ENCODE measurements at places on chromosomes 2 and 18. TPM values are rescaled to one million over a fixed set of nuclear protein-coding genes. Genes with fewer than 3 reads are reported as not detected.
A peak's percentile ranks its signal among the peaks of the same experiment; 100 is the strongest.

Gene DYSF
- total RNA-seq: 12.0 TPM

DNA sequence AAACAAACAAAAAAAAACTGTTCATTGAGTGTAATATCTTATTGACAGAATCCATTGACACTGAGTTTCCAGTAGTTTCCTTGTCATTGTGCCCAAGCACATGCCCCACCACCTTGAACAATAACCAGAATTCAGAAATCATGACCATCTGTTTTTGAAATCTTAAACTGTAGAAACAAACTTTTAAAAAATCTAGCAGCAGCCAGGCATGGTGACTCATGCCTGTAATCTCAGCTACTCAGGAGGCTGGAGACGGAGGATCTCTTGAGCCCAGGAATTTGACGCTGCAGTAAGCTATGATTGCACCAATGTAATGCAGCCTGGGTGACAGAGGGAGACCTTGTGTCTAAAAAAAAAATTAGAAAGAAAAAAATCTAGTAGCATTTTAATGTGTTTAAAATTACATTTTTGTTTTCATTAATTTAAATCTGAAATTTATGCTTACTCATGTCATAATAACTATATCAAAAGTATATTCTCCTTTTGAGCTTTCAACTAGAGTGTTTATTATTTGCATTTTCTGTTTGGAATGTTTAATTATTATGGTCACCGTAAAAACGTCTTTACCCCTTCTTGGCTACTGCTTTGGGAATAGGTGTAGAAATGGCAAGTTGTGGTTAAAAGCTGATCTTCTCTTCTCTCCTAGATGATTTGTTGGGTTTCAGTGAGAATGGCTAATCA is 25.2 kb upstream of the STON1 start:
- no peak for DNase-seq

Gene APOB
- 0.69 TPM for total RNA-seq

DNA sequence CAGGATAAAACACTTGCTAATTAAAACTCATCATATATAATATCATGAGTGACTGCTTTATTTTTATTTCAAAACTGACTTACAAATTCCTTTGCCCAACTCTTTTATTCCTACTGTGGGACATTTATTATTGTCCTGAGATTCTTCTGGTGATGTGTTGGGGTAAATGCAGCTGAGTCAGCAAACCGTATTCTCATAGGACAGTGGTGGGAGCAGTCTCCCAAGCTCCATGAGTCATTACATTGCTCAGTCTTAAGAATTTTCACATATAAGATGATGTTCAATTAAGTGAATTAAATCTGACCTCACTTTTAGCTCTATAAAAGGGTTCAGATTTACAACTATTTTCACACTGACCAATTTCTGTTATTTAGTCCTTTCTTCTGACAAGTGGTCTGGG is 1530.7 kb downstream of the LRP1B start:
- DNase-seq: no peak

DNA sequence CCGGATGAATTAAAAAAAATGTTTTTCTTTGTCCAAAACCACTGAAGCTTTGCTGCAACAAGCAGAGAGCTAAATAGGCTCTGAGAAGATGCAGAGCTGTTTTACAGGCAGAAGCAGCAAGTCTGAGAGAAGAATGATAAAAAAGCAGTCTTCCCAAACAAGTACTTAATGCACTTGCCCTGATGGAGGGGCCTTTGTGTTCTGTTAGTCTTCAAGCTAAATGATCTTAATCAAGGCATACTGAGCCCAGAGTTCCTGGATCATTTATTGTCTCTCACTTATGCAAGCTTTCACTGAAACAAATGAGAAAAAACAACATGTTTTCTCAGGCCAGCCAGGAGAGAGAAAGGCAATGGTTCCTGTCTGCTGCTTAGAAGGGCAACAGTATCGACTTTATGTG is 152.5 kb downstream of the CLIP4 start:
- no peak for DNase-seq

- DNase-seq: no peak
These were observed 3.4 kb upstream of the APCDD1 start for GRCh38 chr18:10450986-10451385.

Gene SATB2
- 8.2 TPM for total RNA-seq

GRCh38 chr2:180003073-180003472 is 4.0 kb downstream of the CWC22 start:
- DNase-seq: peak; percentile 22

DNA sequence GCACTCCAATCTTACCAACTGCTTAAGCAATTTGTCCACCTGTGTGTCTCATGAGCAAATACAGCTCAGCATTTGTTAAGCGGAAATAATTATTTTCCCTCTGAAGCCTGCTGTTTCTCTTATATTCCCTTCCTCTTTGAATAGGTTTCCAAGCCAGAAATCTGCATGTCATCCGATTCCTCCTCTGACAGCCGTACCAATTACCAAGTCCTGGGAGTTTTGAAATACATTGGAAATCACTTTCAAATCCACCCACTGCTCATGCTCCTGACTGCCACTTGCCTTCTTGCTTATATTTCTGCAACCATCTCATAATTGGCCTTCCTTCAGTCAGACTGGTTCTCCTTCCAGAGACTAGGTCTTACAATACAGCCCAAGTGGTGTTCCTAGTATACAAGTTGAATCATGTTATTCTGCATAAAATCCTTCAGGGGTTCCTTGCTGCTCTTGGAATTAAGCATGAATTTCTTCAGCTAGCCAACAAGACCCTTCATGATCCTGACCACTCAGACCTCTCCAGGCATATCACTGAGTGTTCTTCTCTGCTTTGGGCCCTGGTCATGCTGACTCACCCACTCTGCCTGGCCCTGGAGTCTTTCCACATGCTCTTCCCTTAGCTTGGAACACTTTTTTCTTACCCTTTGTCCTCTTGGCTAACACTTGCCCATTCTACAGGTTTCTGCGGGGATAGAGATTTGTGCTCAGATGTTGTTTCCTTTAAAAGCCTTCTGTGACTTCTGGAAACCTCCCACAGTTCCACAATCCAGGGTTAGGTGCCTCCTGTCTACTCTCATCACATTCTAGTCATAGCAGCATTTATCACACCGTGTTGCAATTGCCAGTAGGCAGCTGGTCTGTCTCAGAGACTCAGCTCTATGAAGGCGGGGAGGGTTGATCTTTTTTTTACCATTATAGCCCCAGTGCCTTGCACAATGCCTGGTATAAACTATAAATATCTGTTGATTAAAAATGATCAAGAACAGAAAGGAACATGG is 157.6 kb downstream of the ARL6IP6 start:
- DNase-seq: no peak

Gene GPR35
- 2.1 TPM for total RNA-seq

DNA sequence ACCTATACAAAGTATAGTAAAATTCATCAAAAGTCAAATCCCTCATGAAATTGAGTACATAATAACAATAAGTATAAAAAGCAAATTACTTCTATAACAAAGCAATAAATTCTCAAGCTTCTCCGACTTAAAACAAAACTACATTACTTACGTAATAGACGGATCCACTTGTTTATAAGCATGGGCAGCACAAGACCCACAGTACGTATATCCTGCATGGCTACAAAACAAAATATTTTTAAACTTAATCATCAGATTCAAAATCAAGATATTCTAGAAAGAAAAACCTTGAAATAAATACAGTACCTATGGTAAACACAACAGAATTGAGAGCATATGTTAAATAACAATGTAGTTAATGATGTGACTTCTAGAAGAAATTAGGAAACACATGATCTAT is 78.9 kb downstream of the MEMO1 start:
- no peak for DNase-seq

Gene RPL31
- total RNA-seq: 2,674 TPM

DNA sequence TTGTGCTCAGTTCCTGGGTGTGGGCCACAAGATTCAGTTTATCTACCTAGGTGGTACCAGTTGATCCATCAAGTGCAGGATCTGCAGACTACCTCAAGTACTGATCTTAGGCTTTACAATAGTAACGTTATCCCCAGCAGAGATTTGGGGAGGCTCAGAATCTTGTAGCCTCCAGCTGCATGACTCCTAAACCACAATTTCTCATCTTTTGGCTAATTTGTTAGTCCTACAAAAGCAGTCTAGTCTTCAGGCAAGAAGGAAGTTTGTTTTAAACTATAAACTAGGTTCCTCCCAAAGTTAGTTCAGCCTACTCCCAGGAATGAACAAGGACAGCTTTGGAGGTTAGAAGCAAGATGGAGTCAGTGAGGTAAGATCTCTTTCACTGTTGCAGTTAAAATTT is 213.5 kb upstream of the PIEZO2 start:
- DNase-seq: no peak

Gene CFAP53
- 1.5 TPM for total RNA-seq

Gene SERPINB3
- not detected for total RNA-seq

Gene ACOXL
- total RNA-seq: 0.06 TPM

- no peak for DNase-seq
These were observed 287.4 kb downstream of the PRKCE start for GRCh38 chr2:45938649-45939511.

DNA sequence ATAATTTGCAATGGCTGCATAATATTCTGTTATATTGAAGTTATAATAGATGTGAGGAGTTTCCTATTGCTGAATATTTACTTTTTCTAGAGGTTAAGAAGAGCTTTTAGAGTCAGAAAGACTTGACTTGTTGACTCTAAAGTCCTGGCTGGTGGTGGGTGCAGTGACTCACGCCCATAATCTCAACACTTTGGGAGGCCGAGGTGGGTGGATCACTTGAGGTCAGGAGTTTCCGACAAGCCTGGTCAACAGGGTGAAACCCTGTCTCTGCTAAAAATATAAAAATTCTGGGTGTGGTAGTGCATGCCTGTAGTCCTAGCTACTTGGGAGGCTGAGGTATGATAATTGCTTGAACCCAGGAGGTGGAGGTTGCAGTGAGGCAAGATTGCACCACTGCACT is 33.9 kb upstream of the ATIC start:
- DNase-seq: no peak

DNA sequence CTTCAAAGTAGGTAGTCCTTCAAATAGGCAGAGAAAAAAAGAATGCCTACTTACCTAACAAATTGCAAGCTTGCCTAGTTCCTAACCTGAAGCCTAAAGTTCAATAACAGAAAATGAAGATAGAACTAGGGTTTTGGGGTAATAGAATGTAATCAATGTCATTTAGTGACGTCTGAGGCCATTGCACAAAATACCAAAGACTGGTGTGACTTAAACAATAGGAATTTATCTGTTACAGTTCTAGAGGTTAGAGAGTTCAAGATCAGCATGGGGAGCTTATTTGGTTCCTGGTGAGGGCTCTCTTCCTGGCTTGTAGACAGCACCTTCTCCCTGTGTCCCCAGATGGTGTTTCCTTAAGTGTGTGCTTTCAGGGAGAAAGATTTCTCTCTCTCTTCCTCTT is 4.7 kb upstream of the NPC1 start:
- no peak for DNase-seq

Gene CBLN2
- 20.0 TPM for total RNA-seq

- no peak for DNase-seq
These were observed 478.9 kb downstream of the EIPR1 start for GRCh38 chr2:2898744-2899143.

GRCh38 chr2:106798826-106799552 is 87.0 kb downstream of the ST6GAL2 start:
- DNase-seq: no peak

Gene CPSF3
- total RNA-seq: 39.2 TPM

DNA sequence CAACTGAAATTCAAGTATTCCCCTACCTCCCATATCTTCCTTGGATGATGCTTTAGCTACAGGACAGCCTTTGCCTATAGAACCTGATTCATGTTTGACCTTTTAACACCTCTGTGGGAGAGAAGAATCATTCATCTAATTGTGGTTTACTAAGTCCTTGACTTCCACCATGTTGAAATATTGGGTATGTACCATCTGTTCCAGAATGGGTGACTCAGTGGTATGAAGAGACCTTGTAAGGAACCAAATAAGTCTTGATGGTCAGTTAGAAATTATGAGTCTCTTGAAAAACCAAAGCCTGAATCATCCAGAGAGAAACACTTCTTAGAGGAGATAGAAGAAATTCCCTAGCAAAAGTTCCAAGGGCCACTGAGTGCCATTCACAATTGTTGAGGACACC is 27.5 kb downstream of the STAMBP start:
- DNase-seq: no peak

Gene DHX57
- 31.8 TPM for total RNA-seq
